ENCODE measurements at places on chromosomes 5 and 9. TPM values are rescaled to one million over a fixed set of nuclear protein-coding genes. Genes with fewer than 3 reads are reported as not detected.

- no peak for DNase-seq
These were observed 60.0 kb upstream of the IRX1 start for GRCh38 chr5:3535414-3536211.

DNA sequence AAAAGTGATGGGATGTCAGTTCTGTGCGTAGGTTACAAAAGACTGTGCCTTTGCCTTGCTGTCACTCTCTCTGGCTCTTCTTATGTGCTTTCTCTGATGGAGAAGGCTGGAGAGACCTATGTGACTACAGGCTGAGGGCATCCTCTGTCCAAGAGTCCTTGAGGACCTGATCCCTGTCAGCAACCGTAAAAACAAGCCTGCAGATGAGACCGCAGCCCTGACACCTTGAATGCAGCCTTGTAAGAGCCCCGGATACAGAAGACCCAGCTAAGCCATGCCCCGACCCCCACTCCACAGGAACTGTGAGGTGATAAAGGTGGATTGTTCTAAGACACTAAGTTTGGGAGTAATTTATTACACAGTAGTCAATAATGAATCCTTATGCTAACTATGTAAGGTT, 32.6 kb upstream of the FRRS1L start:
- DNase-seq: no peak

DNA sequence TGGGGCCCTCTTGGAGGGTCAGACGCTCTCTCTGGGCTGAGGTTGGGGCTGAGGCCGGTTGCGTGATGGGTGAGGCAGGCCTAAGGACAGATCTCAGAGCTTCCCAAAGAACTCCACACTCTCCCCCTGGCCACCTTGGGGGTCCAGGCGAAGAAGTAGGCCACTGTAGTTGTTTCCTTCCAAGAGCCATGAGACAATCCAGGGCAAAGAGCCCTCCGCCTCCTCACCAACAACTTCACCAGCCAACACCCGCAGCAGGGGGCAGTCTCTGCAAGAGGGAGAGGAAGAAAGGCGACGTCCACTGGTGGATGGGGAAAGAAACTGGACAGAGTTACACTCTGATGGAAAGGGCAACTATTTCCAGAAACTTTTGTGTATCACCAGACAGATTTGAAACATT, 10.7 kb downstream of the SLC35A4 start:
- peak; percentile 41 for DNase-seq

- DNase-seq: peak; percentile 85
These were observed 82.2 kb upstream of the TLE1 start for GRCh38 chr9:81771571-81771970.

DNA sequence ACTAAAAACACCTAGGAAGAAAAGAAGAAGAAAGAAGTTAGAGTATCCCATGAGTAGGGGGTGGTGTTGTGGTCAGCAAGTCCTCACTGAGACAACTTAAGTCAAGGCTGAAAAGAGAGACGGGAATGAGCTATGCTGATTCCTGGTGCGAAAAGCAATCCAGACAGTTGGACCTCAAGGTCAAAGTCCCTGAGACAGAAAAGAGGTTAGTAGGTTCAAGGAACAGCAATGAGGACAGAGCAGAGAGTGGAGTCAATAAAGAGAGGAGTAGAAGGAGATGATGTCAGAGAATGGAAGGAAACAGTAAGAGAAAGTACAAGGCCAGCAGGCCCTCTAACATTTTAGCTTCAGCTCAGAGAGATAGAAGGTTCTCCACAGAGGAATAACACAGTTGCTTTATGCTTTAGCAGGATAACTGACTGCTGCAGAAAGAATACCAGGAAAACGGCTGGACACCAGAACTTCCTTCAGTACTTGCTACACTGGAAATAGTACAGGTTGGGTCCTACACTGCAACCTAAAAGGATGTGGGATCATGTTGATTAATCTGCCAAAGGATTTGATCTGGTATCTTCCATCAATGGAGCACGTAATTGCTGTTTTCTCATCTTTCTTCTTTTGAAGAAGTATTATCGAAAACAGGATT, 43.6 kb downstream of the GNAQ start:
- peak; percentile 39 for DNase-seq

CKS2 gene
- 149 TPM for total RNA-seq

Measured in endothelial cell of umbilical vein (primary cell).